ENCODE measurements at places on chromosomes 7 and 10. TPM values are rescaled to one million over a fixed set of nuclear protein-coding genes. Genes with fewer than 3 reads are reported as not detected.
A peak's percentile ranks its signal among the peaks of the same experiment; 100 is the strongest.

DNA sequence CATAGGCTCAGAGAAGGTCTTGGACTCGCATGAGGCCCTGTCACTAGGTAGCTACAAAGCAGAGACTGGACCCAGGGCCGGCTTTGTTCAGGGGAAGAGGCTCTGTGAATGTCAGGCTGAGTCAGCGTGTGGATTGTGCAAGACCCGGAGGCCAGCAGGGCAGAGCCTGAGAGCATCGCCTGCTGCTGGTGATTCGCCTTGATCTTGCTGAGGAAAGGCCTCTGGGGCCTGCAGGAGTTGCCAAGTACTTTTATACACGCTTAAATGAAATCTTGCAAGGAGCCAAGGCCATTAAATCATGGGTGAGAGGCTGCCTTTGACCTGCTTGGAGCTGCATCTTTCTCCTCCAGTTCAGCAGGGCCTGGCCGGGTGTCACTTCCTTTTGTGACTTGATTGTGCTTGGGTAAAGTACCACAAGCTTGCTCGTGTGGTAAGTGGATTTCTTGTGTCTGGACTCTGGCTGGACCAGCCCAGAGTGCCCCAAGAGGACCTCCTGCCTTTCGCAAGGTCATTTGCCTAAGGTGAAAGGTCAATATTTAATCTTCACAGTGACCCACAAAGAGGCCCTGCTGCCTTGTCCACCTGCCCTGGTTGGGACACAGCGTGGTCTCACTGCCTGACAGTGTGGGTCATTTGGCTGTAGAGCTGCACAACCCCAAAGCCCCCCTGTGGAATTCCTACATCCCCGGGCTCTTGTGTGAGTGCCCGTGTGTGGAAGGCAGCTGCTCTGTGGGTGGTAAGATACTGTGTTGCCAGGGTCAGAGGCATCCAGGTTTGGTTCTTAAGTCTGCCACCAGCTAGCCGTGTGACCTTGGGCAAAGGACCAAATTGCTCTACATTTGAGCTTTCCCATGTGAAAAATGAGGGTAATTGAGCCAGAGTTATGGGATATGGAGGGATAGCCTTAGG is 38.6 kb upstream of the SH2D4B start:
- peak; percentile 92 for DNase-seq

DNA sequence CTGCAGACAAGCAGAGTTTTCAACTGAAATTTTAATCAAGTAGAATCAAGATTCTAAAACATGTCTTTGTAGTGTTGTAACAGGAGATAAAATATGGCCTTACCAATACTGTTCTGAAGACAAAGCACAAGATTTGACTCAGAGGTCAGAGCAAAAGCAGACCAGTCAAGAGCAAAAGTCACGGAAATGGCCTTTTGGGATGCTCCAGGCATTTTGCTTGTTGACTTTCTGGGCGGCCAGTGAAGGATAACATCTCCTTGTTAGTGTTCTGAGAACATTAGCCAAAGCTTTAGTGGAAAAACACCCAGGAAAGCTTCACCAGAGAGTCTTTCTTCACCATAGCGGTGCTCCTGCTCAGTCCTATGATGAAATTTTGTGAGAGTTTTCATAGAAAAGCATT is 590.6 kb downstream of the ARL4A start:
- no peak for DNase-seq

DNA sequence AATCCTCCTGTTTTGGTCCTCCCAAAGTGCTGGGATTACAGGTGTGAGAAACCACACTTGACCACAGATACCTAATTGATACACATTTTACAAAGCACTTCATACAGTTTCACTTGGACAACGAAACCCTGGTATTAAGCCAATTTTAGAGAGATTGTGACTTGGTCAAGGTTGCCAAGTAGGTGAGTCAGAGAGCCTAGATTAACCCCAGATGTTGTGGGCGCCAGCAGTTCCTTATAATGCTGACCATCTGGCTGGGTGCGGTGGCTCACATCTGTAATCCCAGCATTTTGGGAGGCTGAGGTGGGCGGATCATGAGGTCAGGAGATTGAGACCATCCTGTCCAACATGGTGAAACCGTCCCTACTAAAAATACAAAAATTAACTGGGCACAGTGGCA is 4.9 kb upstream of the PHKG1 start:
- DNase-seq, result no peak

DNA sequence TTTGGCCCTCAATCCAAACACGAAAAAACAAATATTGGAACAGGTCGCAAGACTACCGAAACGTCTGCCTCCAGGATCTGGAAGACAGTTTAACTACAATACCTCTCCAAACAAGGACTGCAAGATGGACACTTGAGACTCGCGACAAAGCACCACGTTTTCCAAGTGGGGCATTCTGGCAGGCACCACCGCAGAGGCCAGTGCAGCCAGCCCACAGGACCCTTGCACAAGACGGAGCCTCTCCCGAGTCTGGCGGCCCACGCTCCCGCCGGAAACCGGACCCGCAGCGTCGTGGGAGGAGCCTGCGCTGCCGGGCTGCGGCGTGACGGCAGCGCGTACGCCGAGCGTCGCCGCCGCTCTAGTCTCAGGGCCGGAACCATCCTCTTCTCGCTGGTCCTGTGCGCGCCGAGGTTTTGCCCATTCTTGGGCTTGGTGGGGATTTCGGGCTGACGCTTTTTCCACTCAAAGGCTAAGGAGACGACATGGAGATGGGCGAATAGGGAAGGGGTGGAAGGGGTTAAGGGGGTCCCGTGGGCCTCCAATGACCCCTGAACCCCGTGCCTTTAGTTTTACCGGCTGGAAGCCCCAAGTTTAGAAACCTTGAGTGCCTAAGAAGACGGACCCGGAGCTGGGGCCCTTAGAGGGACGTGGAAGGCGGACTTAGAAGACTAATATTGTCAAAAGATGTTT is at the start of gene ORC5:
TSS of gene ORC5 (minus strand) at position 283 of the 690 bp plus-strand sequence. CDS start at position 174, 109 bp downstream.
- DNase-seq, result peak; percentile 82

Gene GPR85
- polyA plus RNA-seq, result 18.5 TPM

Gene HPS1
- polyA plus RNA-seq, result 59.4 TPM
